Head of caudate nucleus (tissue), 42 donors: ENCODE measurements at places on chromosomes 2 and 18.

DNA sequence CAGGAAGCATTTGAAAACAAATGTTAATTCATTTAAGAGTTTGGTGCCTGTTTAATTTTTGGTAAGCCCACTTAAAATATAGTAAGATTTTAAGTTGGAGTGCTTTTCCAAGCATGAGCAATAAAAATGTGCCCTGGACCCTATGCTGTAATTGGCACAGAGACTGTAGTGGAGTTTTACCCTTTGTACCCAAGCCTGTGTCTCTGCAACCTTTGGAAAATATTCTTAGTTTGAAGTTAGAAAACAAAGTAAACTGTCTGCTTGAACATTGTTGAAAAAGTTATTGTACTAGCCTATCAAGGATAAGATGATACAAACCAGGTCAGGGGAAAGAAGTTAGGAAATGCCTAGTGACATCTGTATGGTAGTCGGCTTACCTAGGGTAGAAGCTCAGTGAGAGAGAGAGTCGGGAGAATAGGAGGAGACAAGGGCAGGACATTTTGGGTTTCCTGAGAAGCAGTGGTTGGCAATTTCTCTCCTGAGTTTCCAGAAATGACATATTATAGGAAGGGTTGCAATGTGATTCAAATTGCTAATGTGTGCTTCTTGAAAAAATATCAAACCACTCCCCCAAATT is 66.5 kb downstream of the CCDC85A start:
- DNase-seq: no peak

DNA sequence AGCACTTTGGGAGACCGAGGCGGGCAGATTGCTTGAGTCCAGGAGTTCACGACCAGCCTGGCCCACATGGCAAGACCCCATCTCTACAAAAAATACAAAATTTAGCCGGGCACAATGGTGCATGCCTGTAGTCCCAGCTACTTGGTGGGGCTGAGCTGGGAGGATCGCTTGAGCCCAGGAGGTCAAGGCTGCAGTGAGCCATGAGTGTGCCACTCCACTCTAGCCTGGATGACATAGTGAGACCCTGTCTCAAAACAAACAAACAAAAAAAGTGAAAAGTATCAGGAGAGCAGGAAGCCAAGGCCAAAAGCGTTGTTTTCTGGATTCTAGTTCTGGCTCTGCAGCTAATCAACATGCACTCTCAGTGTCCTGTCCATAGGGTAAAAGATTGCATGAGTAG is 10.7 kb upstream of the CLASP1 start:
- DNase-seq: no peak

DNA sequence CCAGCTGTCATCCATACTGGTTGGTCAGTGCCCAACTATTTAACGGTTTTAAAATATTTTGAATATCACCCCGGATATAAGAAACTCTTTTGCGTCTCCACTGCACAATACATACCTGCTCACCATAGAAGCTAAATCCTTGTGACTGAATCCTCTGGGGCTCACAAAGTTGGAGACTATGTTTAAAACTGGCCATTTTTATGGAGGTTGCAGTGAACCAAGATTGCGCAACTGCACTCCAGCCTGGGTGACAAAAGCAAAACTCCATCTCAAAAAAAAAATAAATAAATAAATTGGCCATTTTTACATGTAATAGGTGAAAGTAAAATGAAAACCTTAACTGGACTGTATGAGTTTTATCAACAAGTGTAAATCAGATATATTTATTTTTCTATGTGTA is 55.6 kb upstream of the TMEM17 start:
- no peak for DNase-seq

DNA sequence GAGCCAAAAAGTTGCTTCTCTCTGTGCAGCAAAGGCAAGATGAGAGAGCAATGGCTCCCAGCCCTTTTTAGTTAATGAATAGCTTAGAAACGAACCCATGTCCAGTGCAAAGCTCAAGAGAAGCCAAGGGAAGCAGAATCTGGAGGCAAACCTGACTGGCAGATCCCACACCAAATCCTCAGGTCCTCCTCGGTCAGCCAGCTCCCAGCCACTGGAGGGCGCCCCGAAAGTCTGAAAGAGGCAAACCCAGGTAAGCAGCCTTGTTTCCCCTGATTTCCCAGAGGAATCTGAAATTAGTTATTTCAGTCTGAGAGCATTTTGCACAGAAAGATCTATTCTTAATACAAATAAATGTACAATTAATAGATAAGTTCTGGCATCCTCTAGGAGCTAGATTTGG is 71.3 kb upstream of the PID1 start:
- DNase-seq: peak; percentile 60

DNA sequence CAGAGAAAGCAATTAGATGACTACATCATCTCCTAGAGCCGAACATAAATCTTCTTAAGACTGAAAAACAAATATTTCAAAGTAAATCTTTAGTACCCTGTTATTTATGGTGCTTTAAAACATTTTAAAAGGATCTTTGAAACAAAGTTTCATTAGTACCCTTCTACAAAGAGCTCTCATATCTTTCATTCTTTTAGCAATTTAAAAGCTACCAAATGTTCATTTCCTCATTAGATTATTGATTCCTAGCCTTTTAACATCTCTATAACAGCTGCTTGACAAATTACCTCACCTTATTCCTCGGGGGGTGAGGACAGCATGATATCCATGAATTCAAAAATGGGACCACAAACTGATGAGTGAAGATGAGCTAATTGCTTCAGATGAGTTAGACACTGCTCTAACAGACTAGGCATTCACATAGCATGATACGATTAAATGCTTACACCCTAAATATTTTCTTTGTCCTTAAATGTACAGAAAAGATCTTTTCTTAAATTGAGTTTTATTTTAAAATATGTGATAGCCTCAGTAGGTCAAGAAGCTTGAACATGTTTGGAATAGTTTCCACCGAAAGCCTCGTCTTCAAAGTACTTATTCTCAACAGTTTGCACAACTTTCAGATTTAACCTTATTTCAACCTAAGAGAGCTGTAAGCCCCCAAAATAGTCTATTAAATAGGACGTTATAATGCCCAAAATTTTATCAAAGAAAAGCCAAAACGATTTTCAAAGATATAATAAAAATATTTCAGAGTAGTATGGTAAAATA is 2.1 kb downstream of the ATAD2B start:
- DNase-seq: no peak

DNA sequence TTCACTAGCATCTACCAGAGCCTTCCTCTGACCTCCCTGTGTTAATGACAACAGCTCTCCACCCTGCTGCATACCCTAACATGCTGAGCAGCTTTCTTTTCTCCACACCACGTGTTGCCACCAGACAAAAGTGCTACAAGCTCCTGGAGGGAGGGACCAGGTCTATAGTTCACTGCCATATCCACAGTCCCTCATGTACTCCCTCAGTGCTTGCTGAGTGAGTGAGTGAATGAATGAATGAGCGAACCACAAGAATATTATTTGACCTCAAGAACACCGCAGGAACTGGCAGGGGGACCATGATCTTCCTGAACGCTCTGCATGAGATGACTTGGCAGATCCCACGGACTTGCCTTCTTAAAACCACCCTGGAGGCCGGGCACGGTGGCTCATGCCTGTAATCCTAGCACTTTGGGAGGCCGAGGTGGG is 47.4 kb upstream of the CAB39 start:
- no peak for DNase-seq

- DNase-seq: no peak
Measured at GRCh38 chr18:31633392-31634330, 42.0 kb downstream of the TTR start.

DNA sequence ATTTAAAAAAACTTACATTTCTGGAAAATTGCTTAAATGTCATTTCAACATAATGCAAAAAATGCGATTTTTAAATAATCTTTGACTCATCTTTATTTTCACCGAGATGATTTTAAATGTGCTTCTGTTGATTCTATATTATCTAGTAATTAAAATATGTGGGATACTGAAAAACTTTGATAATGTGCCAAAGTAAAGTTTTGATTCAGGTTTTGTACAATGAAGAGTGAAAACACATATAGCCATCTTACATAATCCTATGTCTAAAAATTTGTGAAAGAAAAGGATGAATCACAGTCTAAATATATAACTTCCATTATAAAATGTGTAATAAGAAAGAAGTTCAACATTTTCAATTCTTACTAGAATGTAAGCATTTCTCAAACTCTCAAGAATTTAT is 204.3 kb upstream of the ZC3H15 start:
- no peak for DNase-seq

DNA sequence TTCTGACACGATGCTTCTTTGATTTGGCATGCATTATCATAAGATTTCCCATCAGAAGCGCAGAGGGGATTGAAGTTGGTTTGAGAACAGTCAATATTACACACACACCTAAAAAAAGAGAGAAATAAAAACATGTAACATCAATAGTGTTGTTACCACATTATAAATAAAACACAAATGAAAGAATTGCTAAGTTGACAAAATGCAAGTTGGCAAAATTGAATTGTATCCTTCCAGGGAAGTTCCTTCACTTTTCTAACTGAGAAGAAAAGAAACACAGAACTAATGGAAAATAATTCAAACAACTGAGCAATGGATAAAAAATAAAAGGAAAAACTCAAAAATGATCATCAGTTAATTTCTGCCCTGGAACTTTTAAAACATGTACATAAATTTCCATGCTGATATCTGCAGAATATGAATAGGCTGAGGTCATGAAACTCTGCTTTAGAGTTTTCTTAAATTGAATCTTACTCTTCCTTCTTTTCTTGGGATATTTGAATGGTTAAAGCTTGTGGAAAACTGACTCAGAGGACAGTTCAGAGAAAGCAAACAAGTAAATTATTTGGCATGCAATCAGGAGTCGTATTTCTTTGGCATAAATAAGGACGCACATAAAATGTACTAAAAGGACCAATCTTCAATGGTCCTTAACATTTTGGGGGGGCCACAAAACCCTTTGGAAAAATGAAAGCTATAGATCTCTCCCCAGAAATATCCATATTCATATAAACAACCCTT is 152.4 kb upstream of the CAVIN2 start:
- DNase-seq: no peak

- DNase-seq: peak; percentile 58
Measured at GRCh38 chr2:184598316-184599053, at the start of gene ZNF804A. Gene ZNF804A, plus strand, starts transcription at chr2:184598529. Its CDS starts 431 bp downstream, at chr2:184598960.
